ENCODE measurements at places on chromosomes 6 and 20. TPM values are rescaled to one million over a fixed set of nuclear protein-coding genes. Genes with fewer than 3 reads are reported as not detected.

The PRDM1 gene
- total RNA-seq: 5.9 TPM

The FAM83D gene
- 75.0 TPM for total RNA-seq

The YWHAB gene
- 192 TPM for total RNA-seq

The SMOC2 gene
- not detected for total RNA-seq

The GJA1 gene
- total RNA-seq: 76.3 TPM

The GNL1 gene
- 31.9 TPM for total RNA-seq

The RHAG gene
- not detected for total RNA-seq

The OR12D3 gene
- total RNA-seq: not detected

The SNPH gene
- total RNA-seq: 3.8 TPM

The MROH8 gene
- 0.69 TPM for total RNA-seq

The STX16 gene
- total RNA-seq: 28.0 TPM

The HINT3 gene
- total RNA-seq: 7.5 TPM

The PRR18 gene
- total RNA-seq: 0.14 TPM

The LAMA2 gene
- 0.68 TPM for total RNA-seq

The SAYSD1 gene
- 5.4 TPM for total RNA-seq

The REM1 gene
- total RNA-seq: 0.18 TPM

The SCRT2 gene
- not detected for total RNA-seq

The TSPYL4 gene
- 3.6 TPM for total RNA-seq

The SNAI1 gene
- 12.8 TPM for total RNA-seq

The RIPPLY2 gene
- not detected for total RNA-seq

The EYS gene
- not detected for total RNA-seq

The GGTLC1 gene
- not detected for total RNA-seq

The GTSF1L gene
- total RNA-seq: not detected

The MRAP2 gene
- total RNA-seq: 1.1 TPM

The BCAS1 gene
- total RNA-seq: 0.42 TPM

The XRN2 gene
- total RNA-seq: 95.2 TPM

The CDSN gene
- total RNA-seq: not detected

The CST4 gene
- total RNA-seq: not detected

The C4A gene
- total RNA-seq: 1.5 TPM

The FAM209B gene
- total RNA-seq: 1.00 TPM

The VWA7 gene
- total RNA-seq: 1.4 TPM

The HMGCLL1 gene
- total RNA-seq: 0.11 TPM

The NNAT gene
- total RNA-seq: not detected

The NMBR gene
- total RNA-seq: not detected

The DSP gene
- 39.6 TPM for total RNA-seq

The HEY2 gene
- total RNA-seq: not detected

The HLA-DRB1 gene
- total RNA-seq: not detected

The BPIFB4 gene
- not detected for total RNA-seq

The PTGIS gene
- not detected for total RNA-seq

The FLRT3 gene
- total RNA-seq: 1.7 TPM

The CLIC5 gene
- not detected for total RNA-seq

The LST1 gene
- not detected for total RNA-seq

The TMEM217 gene
- 0.76 TPM for total RNA-seq

The LY6G6C gene
- 0.42 TPM for total RNA-seq

The ESR1 gene
- not detected for total RNA-seq

The SCGN gene
- not detected for total RNA-seq

The THBD gene
- total RNA-seq: 71.5 TPM

The PSORS1C1 gene
- total RNA-seq: 3.7 TPM

The PPP2R5D gene
- 28.9 TPM for total RNA-seq

The PCED1A gene
- 29.0 TPM for total RNA-seq

The POU5F1 gene
- 11.6 TPM for total RNA-seq

The PDE10A gene
- 27.5 TPM for total RNA-seq

The MRS2 gene
- total RNA-seq: 18.7 TPM

The CYP24A1 gene
- 275 TPM for total RNA-seq

The GHRH gene
- total RNA-seq: not detected

The GRIK2 gene
- total RNA-seq: 0.21 TPM

Measured in A549 treated with ZK216348 at 1 μM for 4 hours (cell line).